ENCODE measurements at places on chromosomes 7 and 10.
A peak's percentile ranks its signal among the peaks of the same experiment; 100 is the strongest.

DNA sequence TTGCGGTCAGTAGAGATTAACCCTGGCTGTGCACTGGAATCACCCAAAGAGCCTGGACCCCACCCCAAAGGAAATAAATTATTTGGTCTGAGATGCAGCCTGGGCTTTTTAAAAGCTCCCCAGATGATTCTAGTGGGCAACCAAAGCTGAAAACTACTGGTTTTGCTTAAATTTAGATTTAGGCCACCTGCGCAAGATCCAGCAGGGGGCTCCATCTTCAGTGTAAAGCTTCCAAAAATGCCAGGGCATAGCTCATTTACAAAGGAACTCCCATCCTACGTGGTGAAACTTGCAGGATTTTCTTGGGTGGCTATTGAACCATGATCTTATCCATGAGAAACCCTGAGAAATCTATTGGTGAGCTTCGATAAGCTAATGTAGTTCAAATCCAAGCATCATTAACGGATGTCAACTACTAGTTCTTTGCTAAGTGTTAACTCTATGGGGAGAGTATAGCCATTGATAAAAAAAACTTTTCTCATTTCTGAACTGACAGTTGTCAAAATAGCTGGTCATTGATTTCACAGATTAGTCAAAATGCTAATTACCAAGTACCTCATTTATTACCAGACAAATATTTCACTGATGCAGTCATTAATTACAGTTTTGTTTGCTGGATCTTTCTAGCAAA is 315.3 kb downstream of the LHFPL3 start:
- DNase-seq, result no peak

- DNase-seq, result no peak
These were observed 290.1 kb upstream of the KCND2 start for GRCh38 chr7:119982884-119983283.

DNA sequence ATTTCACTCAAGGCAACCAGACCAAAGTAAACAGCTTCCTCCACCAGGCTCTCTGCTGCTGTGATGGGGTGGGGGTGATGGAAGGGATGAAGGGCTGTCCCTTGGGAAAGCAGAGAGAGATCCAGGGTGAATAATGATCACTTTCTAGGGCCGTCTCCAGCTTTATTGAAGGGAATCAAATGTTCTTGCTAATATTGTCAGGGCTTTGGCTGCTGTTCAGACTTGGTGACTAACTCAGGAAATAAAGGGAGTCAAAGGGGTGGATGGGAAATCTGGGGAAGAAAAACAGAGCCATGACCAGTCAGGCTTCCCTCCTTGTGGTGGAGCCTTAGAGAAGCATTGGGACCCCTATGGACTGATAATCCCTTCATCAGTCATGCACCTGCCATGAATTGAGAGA is 196.2 kb upstream of the AGK start:
- DNase-seq, result no peak

DNA sequence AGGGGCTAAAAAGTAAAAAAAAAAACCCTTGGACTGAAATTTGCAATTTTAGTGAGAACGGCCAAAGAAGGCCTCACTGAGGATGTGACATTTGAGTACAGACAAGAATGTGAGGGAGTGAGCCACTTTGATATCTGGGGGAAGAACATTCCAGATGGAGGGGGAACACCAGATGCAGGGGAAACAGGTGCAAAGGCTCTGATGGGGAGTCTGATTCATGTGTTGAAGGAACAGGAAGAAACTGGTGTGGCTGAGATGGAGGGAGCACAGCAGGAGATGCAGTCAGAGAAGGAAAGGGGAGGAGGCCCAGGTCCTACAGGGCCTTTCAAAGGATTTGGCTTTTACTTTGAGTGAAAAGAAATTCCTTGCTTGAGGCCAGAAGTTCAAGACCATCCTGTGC is 615.7 kb upstream of the NRP1 start:
- DNase-seq, result no peak

DNA sequence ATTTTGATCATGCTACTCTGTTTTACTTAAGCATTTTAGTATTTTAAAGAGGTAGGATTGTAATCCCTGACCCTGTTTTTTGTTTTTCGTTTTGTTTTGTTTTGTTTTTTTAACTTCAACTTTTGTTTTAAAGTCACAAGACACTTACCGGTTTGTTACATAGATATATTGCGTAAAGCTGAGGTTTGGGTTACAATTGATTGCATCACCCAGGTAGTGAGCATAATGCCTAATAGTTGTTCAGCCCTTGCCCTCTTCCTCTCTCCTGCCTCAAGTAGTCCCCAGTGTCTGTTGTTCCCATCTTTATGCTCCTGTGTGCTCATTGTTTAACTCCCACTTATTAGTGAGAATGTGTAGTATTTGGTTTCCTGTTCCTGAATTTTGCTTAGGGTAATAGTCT is 93.1 kb upstream of the TEX47 start:
- DNase-seq, result no peak

GRCh38 chr10:23442936-23443335 is 4.1 kb downstream of the OTUD1 start:
- no peak for DNase-seq

DNA sequence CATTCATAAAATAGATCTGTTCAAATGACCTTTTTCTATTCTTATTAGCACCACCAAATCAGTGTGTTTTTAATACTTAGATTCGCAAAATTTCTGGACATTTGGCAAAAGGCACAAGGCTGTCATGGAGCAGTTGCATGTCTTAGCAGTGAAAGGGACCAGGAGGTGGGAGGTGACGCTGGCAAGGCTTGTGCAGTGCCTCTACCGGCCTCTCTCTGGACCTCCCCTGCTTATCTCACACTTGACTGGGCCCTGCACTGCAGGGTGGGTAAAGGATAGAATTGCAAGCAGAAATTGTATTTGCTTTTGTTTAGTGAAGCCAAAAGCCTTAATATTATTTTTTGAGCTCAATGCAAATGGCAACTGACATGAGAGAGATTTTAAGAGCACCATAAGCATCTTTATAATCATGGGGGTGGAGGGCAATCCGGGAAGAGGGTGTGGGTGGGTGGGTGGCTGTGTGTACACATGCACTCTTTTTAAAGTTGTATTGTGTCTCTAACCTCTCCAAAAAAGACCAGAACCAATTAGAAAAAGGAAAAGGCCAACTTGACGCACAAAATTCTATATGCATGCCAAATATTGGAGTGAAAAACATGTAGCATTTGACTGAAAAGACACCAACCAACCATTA is 106.3 kb downstream of the WNT2 start:
- no peak for DNase-seq

- DNase-seq, result no peak
These were observed 76.0 kb upstream of the C1QL3 start for GRCh38 chr10:16597656-16598055.

DNA sequence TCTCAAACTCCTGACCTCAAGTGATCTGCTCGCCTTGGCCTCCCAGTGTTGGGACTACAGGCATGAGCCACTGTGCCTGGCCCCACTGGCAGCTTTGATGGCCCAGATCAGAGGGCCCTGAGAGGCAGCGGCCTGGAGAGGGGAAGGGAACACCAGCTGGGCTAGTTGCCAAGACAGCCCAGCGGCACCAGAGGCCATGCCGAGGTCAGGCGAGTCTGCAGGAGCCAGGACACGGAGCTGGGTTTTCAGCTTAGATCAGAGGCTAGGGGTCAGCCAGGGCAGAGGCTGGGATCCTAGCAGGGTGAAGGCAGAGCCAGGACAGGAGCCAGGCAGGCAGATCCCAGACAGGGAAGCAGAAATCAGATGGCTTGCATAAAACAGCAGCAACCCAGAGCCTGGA is 92.9 kb downstream of the MYL10 start:
- DNase-seq, result no peak

DNA sequence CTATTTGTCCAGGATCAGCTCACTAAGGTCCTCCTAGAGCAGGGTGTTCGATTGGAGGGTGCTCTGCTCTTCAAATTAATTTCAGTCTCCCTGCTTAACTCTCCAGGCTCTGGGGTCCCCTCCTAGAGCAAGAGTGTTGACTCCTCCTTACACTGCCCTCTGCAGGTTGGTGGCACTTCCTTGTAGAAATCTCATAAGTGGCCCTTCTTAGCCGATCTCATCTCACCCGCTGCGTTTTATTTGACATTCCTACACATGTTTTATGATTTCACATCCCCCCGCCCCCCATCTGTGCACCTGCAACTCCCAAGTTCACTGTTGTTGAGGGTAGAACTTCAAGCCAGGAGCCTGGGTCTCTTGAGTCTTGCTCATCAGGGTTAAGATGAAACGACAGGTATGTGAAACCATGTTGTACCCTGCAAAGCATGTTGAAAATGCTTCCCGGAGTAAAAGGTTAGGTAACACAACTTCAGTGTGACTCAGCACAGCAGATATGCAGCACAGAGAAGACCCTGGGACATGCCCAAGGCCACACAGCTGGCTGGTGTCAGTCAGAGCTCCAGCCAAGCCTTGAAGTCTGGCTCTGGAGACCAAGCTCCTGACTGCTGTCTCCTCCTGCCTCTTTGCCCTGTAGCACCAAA is 171.2 kb downstream of the PRKAG2 start:
- DNase-seq, result peak; percentile 25

DNA sequence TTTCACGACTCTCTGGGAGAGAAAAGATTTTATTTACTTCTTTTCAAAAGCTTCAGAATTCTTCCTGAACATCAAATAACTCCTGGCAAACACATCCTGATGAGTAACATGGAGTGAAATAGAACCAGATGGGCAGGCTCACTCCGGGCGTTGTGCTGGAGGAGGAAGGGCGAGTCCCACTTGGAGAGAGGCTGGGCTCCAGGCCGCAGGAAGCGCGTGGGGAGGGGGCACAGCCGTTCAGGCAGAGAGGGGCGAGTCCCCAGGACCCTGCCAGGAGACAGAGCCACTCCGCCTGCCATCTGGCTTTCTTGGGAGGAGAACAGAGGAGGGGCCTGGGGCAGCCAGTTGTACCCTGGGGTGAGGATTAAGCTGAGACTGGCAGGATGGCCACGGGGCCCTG is 265.9 kb upstream of the ZMIZ1 start:
- DNase-seq, result no peak

GRCh38 chr10:69092959-69093850 is 5.3 kb downstream of the SRGN start:
- DNase-seq, result peak; percentile 23

DNA sequence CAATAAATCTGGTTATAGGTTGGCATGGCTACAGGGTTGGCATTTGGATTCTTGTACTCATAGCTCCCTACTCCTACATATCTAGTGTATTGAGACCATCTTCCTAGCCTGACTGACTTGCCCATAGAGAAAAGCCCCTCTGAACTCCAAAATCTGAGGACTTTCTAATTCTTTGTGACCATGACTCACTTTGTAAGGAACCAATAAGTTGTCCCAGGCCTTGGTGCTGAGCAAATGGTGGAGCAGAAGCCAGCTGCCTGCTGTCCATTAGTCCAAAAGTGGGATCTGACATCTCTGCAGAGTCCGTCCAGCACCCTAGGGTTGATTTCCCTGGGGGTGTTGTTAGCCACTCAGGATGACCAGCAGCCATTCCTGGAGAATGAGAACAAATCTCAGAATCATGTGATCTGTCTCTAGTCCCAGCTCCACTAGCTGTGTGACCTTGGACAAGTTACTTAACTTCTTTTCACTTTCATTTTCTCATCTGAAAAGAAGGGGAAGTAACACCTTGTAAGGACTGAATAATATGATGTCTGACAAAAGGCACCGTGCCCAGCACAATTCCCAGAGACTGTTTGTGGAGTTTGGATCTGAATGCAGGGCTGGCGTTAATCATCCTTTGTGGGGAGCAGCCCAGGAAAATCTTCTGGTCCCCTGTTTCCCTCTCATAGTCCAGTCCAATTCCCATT is 44.1 kb downstream of the MTURN start:
- no peak for DNase-seq

GRCh38 chr10:6748029-6748428 is 168.0 kb upstream of the PRKCQ start:
- DNase-seq, result no peak

- peak; percentile 35 for DNase-seq
These were observed 38.8 kb downstream of the PSAP start for GRCh38 chr10:71812016-71812912.

- no peak for DNase-seq
These were observed 128.7 kb upstream of the RHEB start for GRCh38 chr7:151648429-151648828.

GRCh38 chr10:50325449-50326171 is 74.3 kb upstream of the ASAH2 start:
- no peak for DNase-seq

DNA sequence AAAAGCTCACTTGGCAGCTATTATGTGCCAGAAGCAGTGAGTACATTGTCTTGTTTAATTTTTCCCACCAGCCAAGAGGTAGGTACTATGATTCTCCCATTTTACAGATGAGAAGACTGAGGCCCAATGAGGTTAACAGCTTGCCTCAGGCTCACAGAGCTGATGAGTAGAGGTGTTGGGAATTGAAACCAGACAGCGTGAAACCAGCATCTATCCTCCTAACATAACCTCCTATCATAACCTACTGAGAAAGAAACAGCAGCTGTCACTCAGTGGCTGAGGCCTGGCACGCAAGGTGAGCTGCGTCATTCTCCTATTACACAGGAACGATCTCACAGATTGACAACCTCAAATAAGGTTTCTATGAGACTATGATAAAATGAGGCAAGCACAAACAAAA is 6.2 kb downstream of the PYROXD2 start:
- DNase-seq, result no peak

- no peak for DNase-seq
These were observed 975 bp upstream of the USP54 start for GRCh38 chr10:73591935-73592699.

DNA sequence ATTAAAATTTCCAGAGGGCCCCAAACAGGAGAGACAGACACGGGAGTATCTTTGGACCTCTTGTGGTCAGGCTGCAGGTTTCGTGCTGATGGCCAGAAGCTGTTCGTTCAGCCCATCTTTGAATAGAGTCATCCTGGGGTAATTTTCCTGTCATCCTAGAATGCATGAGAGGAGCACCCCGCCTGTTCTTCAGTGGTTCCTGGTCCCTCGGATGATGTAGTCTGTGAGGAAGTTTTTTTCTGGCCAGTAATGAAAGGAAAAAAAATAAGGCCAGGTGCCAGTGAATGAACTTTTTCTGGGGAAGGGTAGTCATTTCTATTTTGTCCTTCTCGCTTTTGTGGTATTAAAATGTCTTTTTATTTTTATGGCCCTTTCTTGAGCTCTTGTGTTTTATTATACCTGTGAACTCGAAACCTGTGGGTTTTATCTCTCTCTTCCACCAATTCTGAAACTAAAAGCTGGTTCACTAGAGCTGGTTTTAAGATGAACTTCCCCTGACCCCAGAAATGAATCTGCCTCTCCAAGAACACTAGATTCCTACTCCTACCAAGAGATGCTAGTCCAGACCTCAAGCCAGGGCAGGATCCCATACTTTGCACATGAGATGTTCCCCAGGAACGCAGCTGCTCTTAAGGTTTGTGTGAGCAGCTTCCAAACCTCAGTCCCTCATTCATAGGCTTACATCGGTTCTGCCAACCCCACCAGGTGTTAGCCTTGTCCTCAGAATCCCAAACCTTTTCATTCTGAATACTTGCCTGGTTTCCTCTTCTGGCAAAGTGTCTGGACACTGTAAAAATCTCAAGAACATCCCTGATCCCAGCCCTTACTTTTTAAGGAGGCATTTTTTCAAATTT is 15.4 kb upstream of the MEST start:
- DNase-seq, result no peak

DNA sequence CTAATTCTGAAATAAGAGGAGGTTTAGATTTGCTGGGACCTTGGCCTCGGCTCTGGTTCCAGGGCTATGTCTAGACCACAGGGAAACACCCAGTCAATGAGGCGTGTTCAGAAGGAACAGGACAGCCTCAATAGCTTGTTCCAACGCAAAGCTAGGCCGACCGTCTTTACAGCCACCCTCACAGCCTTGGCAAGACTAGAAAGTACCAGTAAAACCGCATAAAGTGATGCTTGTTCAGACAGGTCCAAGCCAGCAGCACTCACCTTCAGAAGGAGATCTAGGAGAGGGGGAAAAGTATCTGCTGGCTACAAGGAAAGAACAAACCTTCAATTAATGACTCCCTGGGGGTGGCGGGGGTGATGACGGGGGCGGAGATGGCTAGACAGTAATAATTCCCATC is 50.1 kb upstream of the LMTK2 start:
- no peak for DNase-seq

All from NCI-H1105 (cell line).